ENCODE measurements at places on chromosomes 12 and 14.
A peak's percentile ranks its signal among the peaks of the same experiment; 100 is the strongest.

DNA sequence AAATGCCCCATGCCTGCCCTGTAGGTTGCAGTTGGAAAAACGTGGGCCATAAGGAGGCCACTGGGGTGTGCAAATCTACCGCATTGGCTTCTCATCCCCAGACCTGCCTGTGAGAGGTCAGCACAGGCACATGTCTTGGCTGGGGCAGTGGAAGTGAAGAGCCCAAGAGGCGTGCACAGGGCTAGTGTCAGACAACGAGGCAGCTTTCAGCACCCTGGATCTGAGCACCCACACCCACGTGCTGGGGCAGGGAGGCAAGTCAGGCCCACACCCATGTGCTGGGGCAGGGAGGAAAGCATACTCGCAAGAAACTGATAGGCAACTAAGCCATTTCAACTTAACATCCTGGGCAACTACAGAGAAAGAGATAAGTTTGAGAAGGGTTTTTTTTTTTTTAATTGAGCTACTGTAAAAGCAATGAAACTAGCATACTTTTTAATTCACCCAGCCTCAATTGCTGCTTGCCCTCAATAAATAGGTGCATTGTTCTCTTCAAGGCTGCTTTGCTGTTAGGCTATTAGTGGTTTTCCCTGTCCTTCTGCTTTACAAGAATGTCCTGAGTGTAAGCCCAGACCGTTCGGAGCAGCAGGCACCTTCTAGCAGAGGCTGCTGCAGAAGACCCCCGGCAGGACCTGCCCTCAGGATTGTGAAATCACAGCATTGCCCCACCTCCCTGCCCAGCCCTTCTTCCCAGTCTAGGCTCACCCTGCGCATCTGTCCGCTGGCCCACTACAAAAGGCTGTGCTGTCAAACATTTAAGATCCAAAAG lies 355.3 kb upstream of the FKBP4 start:
- no peak for DNase-seq

- DNase-seq, result no peak
Measured at GRCh38 chr14:59202031-59202430, 13.6 kb downstream of the DAAM1 start.

DNA sequence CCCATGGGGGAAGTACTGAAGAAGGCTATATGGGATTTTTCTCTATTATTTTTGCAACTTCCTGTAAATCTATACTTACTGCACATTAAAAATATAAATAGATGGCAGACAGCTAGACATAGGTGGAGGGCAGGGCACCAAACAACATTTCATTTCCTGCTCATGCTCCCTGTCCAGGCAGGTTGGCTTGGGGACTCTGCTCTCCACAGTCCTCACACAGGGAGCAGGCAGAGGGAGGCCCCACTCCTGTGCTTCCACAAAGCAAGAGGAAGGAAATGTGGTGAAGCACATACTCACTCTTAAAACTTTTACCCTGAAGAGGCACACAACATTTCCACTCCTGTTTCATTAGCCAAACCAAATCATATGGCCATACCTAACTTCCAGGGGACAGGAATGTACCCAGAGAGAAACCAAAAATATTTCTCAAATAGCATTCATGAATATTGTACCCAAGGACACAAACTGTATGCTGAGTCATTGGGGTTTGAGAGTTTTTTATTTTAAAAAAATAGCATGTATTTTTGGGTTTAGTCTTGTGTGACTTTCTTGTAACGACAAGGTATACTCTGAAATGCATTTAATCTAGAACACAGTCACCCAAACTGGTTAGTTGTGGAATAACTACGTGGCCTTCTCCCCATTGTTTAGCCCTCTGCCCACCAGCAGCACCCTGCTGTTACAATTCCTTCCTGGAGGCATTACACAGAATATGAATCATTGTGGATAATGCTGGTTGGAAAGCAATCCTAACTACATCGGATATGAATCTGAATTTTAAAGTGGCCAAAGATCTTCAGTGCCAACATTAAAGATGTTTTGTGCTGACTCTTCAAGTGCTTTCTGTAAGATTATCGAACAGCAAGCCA lies 40.9 kb downstream of the RTN1 start:
- DNase-seq, result peak; percentile 52

GRCh38 chr14:95943699-95944098 lies 67.1 kb downstream of the TUNAR start:
- no peak for DNase-seq

DNA sequence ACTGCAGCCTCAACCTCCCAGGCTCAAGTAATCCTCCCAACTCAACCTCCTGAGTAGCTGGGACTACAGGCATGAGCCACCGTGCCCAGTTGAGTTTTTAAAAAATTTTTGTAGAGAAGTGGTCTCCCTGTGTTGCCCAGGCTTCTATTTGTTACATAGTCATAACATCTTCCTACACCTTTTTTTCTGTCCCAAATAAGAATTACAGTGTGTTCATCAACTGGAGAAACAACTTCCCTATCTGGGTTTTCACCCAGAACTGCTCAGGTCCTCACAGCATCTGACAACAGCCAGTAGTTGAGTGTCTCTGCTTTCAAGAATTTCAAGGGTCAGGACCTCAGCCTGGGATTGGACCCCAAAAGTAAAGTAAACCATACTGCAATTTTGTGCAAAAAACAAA lies 235.2 kb upstream of the AMIGO2 start:
- DNase-seq, result no peak

DNA sequence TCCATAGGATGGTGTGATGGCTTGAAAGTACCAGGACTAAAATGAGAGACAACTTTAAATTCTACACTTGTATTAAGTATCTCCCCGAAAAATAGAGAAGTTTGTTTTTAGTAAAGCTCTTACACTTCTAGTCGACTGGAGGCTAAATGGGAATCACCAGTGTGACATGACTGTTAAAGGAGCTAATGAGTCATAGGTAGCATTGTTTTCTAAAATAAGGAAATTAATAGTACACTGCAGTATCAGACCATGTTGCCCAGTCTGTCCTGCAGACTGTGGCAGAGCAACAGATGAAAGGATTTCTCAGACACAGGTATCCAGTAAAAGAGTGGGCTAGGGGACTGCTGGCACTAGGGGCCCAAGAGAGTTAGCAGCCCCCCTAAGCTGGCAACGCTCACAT lies 140.1 kb downstream of the TMEM117 start:
- no peak for DNase-seq

GRCh38 chr12:18135086-18135485 lies 45.1 kb upstream of the RERGL start:
- DNase-seq, result no peak

GRCh38 chr12:131378176-131378842 lies 332.6 kb upstream of the SFSWAP start:
- DNase-seq, result no peak

DNA sequence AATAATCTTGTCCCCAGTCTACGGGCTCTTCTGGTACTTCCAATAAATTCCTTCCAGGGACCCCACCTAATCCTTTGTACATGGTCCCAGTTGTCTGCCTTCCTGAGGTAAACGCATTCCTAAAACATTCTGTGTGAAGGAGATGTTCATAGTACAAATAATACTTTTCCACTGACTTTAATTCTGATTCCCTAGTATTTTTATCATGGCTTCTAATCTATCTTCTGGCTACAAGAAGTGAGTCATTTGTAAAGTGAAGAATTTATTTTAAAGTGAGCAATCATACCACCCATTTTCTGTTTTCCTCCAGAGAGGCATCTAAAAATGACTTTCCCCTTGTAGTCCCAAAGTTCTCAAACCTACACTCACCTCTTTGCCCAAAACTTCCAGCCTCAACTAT lies 65.9 kb upstream of the NUDT4 start:
- peak; percentile 47 for DNase-seq

DNA sequence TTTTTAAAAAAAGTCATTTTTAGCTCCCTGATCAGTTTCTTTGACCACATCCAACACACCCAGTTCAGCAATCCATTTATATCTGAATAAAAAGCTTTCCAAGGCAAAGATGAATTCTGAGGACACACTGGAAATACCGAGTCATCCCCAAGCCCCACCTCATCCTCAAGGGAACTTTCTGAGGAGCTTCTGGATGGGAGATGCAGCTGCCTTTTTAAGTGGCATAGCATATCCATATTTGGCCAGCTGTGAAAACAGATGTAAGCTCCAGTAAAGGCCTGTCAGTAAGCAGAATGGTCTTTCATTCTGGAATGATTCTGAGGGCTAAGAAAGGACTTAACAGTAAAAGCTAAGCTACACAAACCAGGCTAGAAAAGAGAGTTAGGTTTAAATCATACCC lies 18.4 kb downstream of the ZFYVE1 start:
- DNase-seq, result peak; percentile 75

GRCh38 chr14:86450085-86450484 lies 920.1 kb downstream of the FLRT2 start:
- no peak for DNase-seq

GRCh38 chr12:13452955-13453570 lies 256.5 kb downstream of the EMP1 start:
- DNase-seq, result no peak

DNA sequence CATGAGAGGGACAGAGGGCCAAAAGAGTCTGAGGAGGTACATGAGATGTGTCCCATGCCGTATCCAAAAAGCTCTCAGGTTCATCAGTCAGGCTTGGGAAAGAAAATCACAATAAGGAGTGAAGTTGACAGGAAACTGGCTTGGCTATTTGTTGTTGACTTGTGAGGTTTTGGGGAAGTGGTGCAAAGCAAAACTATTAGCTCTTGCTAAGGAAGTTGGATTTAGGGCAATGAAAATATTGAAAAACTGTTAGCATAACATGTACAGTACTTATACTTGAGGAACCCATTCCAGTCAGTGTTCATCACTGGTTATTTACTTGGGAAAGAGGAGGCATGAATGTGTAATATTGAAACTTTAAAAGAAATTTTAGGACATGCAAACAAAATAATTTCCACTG lies 145.9 kb downstream of the DUSP6 start:
- no peak for DNase-seq

DNA sequence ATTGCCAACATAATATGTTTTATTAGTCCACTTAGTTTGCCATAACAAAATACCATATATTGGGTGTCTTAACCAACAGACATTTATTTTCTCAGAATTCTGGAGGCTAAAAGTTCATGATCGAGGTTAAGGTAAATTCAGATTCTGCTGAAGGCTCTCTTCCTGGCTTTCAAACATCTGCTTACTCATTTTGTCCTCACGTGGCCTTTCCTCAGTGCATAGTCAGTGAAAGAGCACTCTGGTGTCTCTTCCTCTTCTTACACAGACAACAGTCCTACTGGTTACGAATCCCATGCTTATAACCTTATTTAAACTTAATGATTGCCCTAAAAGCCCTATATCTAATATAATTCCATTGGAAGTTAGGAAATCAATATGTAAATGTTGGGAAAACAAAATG lies 479.7 kb downstream of the FSCB start:
- DNase-seq, result no peak

GRCh38 chr12:57299514-57300016 lies 48.6 kb upstream of the STAC3 start:
- DNase-seq, result peak; percentile 65

DNA sequence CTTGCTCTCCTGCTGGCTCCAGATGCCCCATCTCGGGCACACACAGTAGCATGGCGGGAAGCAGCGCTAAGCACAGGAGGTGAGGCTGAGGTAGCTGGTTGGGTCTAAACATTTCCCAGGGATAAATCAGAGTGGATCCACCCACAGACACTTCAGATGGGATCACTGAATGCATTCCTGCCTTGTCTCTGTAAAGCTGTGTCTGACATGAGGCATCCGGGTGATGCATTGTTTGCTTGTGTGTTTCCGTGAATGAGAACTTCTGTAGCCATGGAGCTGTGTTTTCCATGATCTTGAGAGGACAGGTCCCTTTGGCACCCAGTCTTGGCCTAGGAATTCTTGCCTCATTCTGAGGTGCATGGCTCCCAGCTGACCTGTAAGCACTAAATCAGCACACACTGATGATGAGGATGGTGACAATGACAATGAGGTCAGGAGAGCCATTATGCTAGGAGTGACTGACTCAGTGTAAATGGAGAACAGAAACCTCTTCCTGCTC lies 6.7 kb upstream of the KRT75 start:
- peak; percentile 94 for DNase-seq

DNA sequence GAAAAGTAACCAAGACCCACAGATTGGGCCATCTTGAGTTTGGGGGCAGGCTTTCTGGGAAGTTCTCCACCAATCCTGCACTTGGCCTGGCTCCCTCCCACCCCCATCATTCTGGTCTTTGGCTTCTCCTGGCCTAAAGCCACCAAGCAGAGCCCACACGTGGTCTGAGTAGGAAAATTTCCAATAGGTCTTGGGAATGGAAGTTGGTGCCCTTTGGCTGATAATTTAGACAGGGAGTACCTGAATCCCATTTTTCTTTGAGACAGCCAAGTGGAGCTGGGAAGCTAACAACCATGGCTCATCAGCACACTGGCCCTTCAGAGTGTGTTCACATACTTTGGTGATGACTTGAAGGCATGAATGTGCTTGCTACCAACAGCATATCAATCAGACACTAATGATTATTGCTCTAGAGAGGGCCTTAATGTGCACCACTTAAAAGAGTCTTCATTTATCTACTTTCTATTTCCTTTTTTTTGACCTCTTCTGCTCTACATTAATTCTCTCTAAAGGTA lies 156.0 kb downstream of the EGLN3 start:
- DNase-seq, result peak; percentile 98

GRCh38 chr12:65324551-65324950 lies 46.1 kb downstream of the MSRB3 start:
- DNase-seq, result no peak

DNA sequence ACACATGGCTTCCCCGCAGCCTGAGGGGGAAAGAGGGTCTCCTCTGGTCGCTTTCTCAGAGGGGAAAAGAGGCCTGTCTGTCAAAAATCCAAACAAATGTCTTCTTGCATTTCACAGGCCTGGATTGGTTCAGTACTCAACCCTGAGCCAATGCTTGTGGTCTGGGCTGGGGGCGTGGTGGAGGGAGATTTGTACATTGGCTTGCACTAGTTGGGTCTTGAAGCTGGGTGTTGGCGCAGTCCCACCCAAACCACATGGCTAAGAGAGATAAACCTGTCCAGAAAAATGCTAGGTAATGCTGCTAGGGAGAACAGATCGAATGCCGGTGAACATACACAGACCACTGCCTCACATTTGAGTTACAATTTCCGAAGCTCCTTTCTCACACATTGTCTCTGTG lies 461.6 kb downstream of the MED13L start:
- DNase-seq, result no peak

GRCh38 chr12:130849561-130850417 lies 10.7 kb upstream of the STX2 start:
- DNase-seq, result no peak

GRCh38 chr14:61860294-61860918 lies 98.2 kb downstream of the SNAPC1 start:
- DNase-seq, result peak; percentile 14

- DNase-seq, result no peak
Measured at GRCh38 chr14:102686196-102686801, 91.0 kb upstream of the TRAF3 start.
